Spinal cord (tissue), 10 donors: ENCODE measurements at places on chromosomes 1 and 21.

- no peak for DNase-seq
These were observed 6.2 kb upstream of the MMP23B start for GRCh38 chr1:1625824-1626206.

DNA sequence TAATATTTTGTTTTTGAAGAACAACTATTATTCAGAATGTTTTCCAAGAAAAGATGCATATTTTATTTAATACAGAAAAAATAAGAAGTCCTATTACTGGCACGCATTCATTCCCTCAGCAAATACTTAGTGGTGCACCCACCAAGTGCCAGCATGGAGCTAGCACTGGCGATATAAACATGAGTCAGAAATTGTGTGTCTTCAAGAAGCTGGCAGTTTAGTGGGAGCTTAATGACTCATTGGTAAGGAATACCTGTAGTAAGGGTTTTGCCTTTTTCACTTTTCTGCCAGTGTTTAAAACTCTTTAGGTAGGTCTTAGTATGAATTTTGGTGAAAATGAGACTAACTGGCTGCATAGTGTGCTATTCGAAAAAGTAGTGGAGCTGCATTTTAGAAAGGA, 6.3 kb downstream of the MAGI3 start:
- no peak for DNase-seq

DNA sequence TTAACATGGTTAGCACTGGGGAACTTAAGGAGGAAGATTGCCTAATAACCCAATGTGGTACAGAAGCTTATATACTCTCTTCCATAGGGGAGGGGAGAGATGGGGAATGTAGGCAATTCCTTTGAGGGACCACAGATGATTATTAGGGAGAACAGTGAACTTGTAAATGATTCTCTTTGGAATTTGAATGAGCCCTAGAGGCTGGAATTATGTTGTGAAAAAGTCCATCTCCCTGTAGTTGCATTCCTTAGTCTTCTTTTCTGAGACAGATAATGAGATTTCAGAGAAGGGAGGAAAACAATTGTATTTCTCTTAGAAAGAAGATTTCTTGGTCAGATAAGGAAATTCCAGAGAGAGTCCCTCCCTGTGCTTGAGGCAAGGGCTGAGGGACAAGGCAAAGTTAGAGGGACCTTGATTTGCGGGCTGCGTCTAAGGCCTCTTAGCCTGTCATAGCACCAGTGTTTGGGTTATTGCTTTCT, 89.0 kb upstream of the HMCN1 start:
- no peak for DNase-seq

DNA sequence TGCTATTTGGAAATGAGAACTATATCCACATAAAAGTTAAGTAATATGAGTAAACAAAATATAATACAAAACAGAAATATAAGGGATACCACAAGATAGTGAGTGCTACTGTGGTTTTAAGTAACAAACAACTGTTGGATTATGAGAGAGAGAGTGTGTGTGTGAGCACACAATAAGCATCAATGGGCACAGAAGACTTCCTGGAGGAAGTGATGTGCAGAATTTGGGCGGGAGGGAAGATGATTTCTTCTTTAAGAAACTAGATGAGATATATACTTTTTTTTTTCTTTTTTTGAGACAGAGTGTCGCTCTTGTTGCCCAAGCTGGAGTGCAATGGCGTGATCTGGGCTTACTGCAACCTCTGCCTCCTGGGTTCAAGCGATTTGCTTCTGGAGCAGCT, 7.9 kb upstream of the IER5 start:
- DNase-seq = no peak

DNA sequence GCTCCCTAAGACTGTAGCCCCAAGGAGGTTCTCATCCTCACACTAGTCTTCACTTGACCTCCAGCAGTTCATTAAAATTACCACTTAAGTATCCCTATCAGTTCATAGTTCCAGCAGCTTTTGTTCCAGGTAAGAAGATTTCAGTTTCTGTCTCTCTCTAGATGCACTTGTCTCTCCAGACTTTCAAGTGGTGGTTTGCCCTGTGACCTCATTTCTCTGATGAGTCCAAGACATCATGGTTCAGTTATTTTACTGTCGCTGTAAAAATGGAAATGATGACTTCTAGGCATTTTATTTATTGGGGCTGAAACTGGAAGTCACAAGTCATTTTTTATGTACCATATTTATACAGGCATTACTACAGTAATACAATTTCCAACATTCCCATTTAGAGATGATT, 17.9 kb upstream of the RGS18 start:
- DNase-seq = no peak

DNA sequence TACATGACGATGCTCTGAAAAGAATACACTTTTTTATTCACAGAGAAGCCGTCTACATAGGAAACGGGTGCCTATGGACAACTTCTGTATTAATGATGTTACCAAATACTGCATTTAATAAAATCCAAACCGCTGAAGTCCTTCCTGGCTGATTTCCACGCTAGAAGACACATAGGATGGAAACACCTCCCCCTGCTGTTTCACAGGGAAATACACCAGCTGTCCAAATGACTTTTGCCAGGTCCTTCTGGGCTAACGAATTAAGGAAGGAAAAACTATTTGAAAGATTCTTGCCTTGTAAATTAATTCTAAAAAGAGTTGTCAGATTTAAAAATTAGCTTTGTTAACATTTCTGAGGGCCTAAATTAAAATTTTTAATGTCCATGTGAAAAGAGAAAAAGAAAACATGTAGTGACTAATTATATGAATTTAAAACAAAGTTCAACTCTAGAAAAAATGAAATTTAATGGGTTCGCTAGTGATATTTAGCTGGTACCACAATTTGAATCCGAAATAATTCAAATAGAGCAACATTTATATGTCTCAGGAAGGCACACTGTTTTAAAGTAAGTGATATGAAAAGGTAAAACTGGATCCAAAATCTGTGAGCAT, 146.0 kb downstream of the RERE start:
- peak; percentile 33 for DNase-seq

DNA sequence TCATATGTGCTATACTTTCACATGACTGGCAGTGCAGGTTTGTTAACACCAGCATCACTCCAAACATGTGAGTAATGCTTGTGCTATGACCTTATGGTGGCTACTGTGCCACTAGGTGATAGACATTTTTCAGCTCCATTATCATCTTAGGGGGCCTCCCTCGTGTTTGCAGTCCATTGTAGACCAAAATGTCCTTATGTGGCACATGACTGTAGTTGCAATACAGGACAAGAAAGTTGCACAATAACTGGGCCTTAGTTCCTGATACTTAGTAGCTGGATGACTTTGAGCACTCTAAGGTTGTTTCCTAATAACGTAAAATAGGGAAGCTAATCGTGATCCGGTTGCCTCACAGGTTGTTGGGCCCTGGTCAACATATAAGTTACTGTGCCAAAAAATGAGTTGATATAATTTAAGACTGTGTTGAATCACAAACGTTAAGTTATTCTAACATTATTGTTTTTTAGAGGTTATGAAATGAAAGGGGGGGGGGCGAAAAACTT, 511 bp upstream of the SNX27 start:
- DNase-seq = no peak

- DNase-seq = no peak
These were observed 93.8 kb downstream of the PTPRU start for GRCh38 chr1:29330089-29330488.

- DNase-seq = peak; percentile 53
These were observed 13.5 kb upstream of the SLC19A1 start for GRCh38 chr21:45555557-45556301.

DNA sequence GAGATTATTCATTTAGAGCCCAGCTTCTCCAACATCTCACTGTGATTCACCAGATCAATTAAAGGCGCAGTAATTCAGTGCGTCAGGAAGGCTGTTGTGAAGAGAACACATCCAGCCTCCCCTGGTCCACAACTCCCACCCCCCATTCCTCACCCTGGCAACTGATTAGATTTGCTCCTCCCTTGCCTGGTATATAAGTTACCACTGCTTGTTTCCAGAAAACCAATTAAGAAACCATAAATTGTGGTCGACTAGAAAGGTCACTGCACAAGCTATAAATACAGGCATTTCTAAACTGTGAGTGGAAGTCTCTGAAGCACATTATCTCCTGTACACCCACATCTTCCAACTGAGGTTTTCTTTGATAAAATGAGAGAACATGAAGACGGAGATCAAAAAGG, 41.9 kb downstream of the FAM163A start:
- no peak for DNase-seq

DNA sequence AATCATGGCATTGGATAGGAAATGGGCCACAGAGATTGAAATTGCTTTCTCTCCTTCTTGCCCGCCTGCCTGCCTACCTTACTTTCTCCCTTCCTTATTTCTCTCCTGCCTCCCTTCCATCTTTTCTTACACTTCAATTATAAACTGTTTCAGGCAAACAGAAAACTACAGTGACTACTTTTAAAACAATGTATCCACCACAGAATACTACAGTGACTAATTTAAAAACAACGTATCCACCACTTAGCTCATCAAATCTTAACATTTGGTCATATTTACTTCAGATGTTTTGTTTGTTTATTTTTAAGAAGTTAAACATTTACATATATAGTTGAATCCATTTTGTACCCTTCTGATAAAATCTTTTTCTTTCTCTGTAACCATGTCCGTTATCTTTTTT, 54.4 kb downstream of the SNRPE start:
- no peak for DNase-seq

DNA sequence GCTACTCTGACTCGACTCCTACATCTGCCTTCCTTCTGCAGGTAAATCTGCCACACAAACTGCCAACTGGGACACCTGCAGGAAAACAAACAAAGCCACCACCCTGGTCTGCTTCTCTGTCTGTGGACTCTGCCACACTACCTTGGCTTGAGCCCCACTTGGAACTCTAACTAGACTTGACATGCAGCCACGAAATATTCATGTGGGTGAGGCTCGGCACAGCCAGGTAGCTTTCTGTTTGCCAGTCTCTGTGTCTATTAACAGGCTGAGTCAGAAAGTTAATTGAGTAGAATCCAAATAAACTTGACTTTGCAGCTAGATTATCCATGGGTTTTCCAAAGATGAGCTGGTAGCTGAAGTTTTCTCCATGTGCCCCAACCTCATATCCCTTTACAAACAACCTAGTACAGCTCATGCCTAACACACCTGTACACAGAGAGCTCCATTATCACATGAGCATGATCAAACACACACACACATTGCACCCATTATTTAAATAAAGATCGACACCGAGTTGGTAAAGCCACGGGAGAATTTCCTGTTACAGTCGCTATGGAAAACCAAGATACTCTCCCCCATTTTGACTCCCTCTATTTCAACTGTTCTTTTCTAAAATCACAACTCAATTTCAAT, 808 bp downstream of the C1orf116 start:
- no peak for DNase-seq

DNA sequence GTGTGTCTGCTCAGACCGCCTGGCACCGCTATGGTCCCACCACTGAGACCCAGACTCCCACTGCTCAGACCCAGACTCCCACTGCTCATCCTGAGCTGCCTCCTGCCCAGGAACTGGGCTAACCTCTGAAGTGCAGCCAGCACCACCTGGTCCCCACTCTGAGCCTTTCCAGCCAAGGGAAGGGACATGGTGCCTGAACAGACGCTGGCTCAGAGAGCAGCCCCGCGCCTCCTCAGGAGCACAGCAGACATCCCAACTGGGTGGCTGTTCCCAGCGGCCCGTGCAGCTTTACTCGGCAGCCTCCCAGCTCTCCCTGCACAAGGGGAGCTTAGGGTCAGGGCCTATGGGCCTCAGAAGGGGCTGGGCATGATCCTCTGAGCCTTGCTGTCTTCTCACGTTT, 27.8 kb upstream of the CNTN2 start:
- DNase-seq = no peak

DNA sequence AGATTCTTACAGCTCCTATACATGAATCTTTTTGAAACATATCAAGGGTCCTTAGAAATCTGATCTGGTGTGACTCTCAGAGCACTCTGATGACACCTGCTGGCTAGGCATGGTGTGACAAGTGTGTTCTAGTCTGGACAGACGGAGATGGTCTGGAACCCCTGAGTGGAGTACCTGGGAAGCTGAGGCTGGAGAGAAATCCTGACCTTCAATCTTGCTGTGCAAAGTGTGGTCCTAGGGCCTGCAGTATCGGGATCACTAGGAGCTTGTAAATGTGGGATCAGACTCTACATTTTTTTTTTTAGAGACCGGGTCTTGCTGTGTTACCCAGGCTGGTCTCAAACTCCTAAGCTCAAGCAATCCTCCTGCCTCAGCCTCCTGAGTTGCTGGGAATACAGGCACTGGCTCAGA, 78.6 kb upstream of the SOD1 start:
- peak; percentile 89 for DNase-seq

GRCh38 chr1:155050560-155051341, at the start of gene ADAM15:
Gene ADAM15 (plus strand): TSS chr1:155051316. CDS start chr1:155051387, 71 bp downstream.
- peak; percentile 88 for DNase-seq

GRCh38 chr1:84883286-84883685, 9.7 kb downstream of the LPAR3 start:
- no peak for DNase-seq

DNA sequence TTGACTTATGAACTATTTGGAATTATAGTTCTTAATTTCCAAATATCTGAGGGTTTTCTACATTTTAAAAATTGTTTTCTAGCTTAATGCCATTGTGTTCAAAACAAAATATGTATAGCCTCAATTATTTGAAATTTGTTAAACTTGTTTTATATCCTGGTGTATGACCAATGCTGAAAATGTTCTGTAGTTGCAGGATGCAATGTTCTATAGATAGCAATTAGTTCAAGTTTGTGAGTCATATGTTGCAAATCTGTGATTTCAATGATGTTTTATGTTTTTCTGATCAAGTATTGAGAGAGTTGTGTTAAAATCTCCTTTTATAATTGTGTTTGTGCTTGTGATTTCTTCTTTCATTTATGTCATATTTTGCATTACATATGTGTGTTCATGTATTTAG, 517.5 kb downstream of the ADGRL2 start:
- no peak for DNase-seq
